Stimulated activated naive CD4-positive, alpha-beta T cell treated with Interleukin-2 at 50 U/mL for 16 hours (primary cell): ENCODE measurements at places on chromosomes 5 and 9.
A peak's percentile ranks its signal among the peaks of the same experiment; 100 is the strongest.

- no peak for DNase-seq
These were observed 52.4 kb downstream of the PRRC2B start for GRCh38 chr9:131446276-131446675.

GRCh38 chr5:145941096-145941447 is 4.7 kb downstream of the SH3RF2 start:
- no peak for DNase-seq

GRCh38 chr5:98904780-98905179 is 24.0 kb downstream of the CHD1 start:
- no peak for DNase-seq

- no peak for DNase-seq
These were observed 65.8 kb downstream of the ZNF354C start for GRCh38 chr5:179125789-179126505.

- no peak for DNase-seq
These were observed 288.5 kb upstream of the TUT7 start for GRCh38 chr9:86642721-86643120.

DNA sequence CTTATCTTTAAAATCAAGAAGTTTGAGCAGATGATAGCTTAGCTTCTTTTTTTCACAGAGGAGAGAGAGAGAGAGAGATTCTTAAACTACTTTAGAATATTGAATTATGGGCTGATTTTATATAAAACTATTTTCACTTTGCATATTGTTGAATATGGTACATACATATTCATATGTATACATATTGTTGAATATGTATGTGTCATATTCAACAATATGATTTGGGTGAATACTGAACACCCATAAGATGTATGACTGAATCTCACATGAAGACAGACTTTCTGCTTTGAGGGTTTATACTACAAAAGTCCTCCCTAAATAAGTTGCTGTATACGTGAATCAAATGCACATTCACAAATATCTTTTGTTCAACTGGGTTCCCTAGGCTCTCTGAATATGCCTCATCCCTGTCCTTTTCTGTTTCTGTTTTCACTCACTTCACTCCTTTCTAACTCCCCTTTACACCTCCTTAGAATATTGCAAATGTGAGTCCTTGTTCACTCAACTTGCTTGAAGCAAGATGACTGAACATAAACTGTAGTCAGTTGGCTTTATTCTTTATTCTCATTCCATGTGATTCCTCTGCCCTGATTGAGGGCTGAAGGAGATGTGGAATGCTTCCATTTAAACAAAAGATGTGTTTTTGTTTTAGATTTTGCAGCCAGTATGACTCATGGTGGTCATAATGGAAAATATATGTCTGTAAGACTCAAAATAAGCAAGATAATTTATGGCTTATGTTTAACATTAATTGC is 225.4 kb upstream of the DAB2 start:
- DNase-seq, result no peak

- DNase-seq, result no peak
These were observed 75.9 kb downstream of the SLC38A9 start for GRCh38 chr5:55636177-55636576.

DNA sequence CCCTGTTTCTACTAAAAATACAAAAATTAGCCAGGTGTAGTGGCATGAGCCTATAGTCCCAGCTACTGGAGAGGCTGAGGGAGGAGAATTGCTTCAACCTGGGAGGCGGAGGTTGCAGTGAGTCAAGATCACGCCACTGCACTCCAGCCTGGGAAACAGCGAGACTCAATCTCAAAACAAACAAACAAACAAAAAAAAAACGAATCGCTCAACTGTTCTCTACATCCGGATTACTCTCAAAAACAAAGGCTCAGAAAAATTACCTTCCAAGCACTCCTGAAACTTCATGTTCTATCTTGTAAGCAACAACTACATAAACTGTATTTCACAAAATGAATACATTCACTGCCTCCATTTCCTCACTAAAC is 14.0 kb downstream of the UBAP2 start:
- no peak for DNase-seq

DNA sequence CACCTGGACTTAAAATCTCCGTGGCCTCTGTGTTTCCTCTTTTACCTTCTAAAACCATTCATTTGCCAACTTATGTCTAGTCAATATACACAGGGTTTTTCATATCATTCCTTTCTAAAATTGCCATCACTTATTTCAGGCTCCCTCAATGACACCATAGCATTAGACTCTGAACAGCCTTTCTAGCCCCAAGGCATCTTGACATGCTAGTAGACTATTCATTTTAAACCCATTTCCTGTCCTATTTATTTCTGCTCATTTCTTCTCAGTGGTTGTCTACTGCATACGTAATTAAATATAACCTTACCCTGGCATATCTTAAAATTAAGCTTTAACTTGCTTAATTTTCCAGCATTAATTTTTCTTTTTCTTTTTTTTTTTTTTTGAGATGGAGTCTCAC is 83.2 kb downstream of the PHAX start:
- no peak for DNase-seq

- no peak for DNase-seq
These were observed 130.0 kb upstream of the MAP1B start for GRCh38 chr5:71977311-71977710.

GRCh38 chr9:125746017-125746773 is 978 bp upstream of the PBX3 start:
- peak; percentile 92 for DNase-seq

DNA sequence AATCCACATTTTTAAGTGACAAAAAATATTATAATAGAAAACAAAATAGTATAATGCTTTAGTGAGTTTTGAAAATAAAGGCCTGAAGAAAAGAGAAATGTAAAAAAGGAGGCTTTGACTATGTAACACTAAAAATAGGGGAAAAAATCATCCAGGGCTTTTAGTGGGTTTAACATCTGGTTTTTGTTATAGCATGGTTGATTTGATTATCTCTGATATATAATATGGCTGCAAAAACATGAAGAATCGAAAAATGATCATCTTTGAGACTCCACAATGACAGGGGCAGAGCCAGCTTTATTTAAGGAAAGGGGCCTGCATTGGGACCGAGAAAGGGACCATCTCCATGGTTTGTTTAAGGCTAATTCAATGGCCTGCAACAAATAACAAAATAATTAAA is 393.8 kb downstream of the PLK2 start:
- DNase-seq, result no peak

DNA sequence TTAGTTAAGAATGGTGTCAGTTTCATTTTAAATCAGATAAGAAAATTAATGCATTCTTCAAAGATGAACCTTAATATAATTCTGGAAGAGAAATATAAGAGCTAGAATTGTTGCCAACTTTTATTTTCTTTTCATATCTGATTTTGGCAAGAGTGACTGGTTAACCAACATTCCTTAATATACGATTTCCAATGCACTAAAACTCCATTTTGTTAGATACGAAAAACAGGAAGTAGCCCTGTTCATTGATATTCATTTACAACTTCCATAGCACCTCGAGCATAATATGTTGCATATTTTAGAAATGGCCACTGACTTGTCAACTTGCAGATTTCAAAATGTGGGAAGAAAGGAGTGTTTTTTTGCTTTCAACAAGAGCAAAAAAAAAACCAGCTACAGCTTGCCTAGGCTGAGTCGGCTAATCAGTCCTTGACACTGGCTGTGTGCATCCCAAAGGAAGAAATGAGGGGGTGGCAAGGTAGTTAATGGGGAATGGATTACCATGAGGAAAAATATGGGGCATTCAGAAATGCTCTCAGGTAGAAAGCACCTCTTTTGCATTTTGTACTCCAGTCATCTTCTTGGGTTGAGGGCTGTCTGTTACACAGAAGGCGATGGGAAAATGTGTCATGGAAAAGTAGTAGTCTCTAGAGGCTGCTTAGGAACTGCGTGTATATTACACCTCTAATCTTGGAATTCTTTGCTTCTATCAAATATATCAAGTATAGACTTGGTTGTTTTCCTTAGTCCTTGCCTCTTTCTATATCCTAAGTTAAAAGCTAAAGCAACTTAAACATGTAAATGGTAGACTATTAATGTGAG is 3.9 kb downstream of the MAP3K1 start:
- DNase-seq, result no peak

GRCh38 chr5:129379406-129379805 is 80.7 kb upstream of the ADAMTS19 start:
- no peak for DNase-seq

DNA sequence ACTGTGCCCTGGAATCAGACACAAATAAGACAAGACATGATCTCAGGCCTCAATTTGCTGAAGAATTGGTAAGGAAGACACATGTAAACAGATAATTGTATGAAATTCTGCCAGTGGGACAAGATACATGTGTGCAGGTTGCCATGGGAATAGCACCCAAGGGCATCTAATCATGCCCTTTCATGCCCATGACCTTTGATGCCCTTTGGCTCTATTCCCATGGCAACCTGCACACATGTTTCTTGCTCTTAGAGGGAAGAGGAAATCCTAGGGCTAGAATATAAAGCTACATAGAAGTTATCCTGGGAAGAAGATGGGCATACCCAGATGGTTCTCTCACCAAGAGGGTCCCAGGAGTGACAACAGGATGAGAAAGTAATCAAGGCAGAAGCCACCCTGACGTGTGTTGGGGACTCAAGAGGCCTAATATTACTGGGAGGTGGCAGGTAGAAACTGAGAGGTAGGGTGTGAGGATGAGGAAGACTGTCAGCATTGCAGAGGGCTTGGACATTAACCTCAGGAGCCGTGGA is 34.4 kb downstream of the P4HA2 start:
- no peak for DNase-seq

DNA sequence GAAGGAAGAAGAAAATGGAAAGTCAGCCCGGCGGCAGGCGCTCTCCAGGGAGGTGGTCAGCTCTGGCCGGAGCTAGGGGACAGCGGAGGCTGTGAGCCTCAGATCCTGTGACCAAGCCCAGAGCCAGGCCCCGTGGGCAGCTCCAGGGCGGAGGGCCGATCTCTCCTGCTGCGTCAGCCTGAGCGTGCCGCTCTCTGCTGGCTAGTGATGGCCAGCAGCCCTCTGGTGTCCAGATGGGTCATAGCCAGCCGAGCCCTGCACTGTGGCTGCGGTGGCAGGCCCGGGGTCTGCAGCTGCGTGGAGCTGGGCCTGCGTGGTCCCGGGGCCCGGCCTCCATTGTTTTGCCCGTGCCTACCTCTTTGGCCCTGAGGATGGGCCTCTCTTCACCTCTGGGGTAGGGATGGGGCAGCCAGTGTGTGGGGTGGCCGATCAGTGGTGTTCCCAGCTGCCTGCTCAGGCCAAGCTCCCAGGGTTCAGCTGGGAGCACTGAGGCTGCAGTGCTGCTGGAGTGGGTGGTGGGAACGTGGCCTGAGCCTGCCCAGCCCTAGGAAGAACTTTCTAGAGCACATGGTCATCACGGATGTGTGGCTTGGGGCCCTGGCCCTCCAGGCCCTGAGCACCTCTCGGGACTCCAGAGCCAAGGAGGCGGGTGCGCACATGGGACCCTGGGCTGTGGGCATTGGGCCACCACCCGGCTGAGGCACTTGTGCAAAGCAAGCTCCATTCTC is 17.1 kb upstream of the NRARP start:
- DNase-seq, result no peak
